Skeletal muscle tissue (tissue), 5 donors: ENCODE measurements at places on chromosomes 1 and 21. TPM values are rescaled to one million over a fixed set of nuclear protein-coding genes. Genes with fewer than 3 reads are reported as not detected.

Gene ARHGEF10L
- 16.7 TPM for total RNA-seq

Gene GALNT2
- total RNA-seq = 36.0 TPM

Gene LMX1A
- total RNA-seq = 1.6 TPM

Gene MAP3K21
- 0.52 TPM for total RNA-seq

Gene DAB1
- total RNA-seq = 1.6 TPM

Gene CD1B
- not detected for total RNA-seq

Gene S100A8
- total RNA-seq = 67.3 TPM

Gene PIK3R3
- 13.0 TPM for total RNA-seq

Gene COL16A1
- total RNA-seq = 91.9 TPM

Gene ZNF362
- 7.3 TPM for total RNA-seq

Gene NFIA
- 31.3 TPM for total RNA-seq

Gene ANKRD34A
- total RNA-seq = under 0.01 TPM

Gene PCBP3
- not detected for total RNA-seq
